Stimulated activated CD8-positive, alpha-beta memory T cell treated with anti-CD3 and anti-CD28 coated beads, Interleukin-4, amount 100 ng/mL, for 4 hours (primary cell): ENCODE measurements at places on chromosomes 13 and 19.

GRCh38 chr13:111005364-111005763 is 90.5 kb upstream of the ANKRD10 start:
- DNase-seq: no peak

- no peak for DNase-seq
These were observed 9.2 kb downstream of the GJA3 start for GRCh38 chr13:20151612-20152011.

DNA sequence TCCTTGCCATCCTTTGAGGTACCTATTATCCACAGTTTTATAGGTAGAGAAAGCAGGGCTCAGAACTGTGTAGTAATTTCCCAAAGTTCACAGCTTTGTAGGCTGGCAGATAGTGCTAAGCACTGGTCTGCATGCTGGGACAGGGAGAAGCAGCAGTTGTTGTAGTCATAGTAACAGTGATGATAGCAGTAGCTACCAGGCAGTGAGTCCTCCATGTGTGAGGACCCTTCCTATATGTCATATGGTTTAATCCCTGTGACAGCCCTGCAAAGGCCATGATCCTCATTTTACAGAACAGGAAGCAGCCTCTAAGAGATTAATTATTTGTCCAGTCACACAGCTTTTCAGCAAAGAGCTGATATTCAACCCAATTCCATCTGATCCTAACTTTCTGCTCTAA is 21.0 kb downstream of the SERP2 start:
- DNase-seq: no peak

DNA sequence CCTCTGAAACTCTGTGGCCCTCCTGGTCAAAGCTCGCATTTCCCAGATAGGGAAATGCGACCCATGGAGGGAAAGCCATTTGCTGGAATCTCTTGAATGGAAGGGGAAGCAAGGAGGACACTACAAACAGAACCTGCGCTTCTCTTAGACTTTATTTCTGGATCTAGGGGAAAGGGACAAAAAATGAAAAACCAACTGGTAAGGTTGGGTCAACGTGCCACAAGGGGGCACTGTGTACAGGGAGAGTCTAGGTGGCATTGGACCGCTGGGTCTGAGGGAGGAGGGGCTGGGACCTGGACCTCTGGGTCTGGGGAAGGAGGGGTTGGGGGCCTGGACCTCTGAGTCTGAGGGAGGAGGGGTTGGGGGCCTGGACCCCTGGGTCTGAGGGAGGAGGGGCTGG is 5.0 kb downstream of the KLK4 start:
- no peak for DNase-seq

DNA sequence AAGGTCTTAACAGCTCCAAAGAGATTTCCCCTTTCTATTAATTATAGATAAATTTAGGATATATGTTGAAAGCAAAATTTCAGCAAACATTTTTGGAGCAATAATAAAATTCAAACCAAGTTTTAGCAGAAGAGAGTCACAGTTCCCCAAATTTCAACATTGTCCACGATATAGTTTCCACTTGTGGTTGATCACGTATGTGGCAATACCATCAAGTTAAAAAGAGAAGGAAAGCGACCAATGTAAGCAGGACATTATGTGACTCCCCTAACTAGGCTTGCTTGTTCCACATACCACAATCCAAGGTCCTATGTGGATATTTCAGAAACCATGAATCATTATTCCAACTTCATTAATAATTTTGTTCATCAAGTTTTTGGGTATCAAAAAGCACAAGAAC is 52.8 kb downstream of the ELF1 start:
- no peak for DNase-seq

- no peak for DNase-seq
These were observed 40.3 kb downstream of the DEDD2 start for GRCh38 chr19:42176990-42177685.

DNA sequence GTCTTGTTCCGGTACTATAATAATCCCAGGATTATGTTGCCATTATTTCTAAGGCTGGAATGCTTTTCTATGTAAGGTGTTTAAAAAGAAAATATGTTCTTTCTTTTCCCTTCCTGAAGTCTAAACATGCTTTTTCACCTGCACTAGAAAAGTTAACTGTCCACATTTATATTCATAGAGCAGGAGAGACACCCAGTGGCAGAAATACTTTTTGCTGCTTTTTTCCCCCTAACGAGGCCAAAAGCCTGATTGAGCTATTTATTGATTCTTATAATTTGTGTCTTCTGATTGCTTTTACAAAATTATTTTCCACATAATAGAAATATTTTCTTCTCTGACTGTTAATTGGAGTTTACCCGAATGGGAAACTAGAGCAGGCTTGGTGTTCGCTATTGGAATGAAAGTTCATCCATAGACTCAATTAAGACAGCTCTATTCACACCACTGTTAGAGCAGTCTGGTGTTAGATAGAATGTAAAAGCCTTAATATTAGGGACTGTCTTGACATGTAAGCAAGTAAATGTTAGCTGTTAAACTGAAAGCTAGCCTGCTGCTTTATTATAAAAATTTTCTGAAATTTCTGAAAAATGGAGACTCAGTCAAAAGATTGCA is 15.8 kb downstream of the GPR180 start:
- no peak for DNase-seq

DNA sequence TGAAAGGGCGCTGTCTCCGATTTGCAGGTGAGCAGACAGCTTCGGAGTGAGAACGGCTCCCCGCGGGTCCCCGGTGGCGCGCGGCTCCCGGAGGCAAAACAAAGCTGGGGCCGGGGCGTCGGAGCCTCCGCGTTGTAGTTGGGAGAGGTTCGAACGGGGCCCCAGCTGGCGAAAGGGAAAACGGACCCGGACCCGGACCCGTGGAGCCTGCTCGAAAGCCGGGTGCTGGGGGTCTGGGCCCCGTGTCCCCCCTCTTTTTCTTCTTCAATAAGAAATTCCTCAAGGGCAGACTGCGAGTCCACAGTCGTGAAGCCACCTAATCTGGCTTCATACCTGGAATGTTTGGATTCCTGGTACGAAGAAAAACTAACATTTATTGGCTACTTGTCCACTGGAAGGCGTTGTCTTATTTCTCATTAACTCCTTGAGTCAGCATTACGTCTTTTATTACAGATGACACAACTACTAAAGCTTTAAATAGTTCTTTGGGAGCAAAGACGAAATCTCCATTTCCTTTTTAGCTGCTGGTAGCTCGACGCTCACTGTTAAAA is 632 bp upstream of the MTIF3 start:
- no peak for DNase-seq

DNA sequence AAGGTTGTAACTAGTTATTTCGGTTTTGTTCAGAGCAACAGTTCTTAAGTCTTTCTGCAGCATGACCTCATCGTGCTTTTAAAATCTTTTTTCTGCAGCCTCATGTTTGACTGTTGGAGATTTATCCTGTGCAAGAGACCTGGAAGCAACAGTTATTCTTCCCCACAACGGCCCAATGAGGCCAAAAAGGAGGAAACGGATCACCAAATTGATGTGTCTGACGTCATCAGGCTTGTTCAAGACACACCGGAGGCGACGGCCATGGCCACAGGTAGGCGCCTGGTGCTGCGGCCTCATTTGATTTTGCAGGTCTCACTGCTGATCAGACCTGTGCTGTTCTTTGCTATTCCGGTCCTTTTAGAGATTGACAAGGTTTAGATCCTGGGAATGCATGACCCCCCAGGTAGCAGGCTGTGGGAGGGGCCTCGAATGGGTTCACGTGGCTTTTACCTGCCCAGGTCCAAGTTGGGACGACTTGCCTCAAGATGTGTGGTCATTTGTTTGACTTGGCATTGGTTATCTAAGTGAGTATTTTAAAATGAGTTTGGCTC is 66.8 kb upstream of the MCF2L start:
- DNase-seq: no peak

- DNase-seq: peak; percentile 59
These were observed 15.0 kb upstream of the PGLS start for GRCh38 chr19:17496337-17496997.

DNA sequence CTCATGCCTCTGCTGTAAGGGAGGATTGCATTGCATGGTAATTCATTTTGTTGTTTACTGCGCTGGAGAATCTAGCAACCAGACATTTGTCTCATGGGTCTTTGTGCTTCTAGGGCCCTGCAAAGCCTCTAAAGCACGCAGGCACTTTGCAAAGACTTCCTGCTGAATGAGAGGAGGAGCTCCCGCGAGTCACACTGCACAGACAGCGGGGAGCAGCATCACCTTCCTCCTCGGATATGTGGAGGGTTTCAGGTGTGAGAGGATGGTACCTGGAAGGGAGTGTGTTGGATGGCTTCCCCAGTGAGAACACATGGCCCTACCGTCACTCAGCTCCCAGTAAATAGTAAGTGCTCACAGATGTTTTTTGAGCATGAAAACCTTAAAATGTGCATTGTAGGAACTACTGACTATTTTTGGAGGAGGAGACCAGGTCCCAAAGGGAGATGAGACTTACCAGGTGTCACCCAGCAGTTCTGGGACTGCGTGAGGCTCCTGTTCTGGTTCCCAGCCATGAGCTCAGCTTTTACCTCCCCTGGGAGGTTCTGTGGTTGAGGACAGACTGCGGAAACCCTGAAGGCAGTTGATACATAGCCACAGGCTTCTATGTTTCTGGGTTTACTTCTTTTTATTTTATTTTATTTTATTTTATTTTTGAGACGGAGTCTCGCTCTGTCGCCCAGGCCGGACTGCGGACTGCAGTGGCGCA is 278.0 kb downstream of the FGF9 start:
- DNase-seq: no peak

GRCh38 chr13:33642374-33643065 is 175.4 kb upstream of the RFC3 start:
- no peak for DNase-seq

DNA sequence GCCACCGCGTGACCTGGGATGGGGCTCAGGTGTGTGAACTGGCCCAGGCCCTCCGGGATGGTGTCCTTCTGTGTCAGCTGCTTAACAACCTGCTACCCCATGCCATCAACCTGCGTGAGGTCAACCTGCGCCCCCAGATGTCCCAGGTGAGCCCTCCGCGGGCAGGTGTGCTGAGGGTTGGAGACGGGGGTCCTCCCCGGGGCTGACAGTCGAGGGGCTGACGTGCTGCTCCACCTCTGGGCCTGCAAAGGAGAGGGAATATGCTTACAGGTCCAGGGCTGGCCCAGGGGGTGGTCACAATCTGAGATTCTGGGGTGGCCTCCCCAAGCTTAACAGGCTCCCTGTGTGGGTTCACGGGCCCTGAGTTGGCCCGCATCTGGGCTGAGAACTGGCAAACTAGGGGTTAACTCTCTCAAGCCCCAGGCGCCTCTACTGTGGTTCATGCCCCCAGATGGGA is 386 bp downstream of the VAV1 start:
- no peak for DNase-seq

GRCh38 chr13:25844559-25845434 is 207.0 kb downstream of the SHISA2 start:
- no peak for DNase-seq

DNA sequence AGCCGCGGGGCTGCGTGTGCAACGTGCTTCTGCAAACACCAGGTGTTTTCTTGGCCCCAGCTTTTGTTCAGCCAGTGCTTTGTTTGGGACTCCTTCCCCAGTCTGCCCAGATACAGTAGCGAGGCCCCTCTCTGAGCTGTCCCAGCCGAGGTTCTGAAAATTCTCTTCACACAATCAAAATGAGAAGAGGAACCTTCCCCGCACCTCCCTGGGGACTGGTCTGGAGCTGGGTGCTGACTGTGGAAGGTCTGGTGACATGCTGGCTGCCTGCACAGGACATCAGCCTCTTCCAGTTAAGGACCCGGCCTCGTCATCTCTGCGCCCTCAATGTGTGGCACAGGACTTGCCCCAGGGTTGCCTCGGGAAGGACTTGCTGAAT is 4.2 kb downstream of the ATP4A start:
- no peak for DNase-seq

DNA sequence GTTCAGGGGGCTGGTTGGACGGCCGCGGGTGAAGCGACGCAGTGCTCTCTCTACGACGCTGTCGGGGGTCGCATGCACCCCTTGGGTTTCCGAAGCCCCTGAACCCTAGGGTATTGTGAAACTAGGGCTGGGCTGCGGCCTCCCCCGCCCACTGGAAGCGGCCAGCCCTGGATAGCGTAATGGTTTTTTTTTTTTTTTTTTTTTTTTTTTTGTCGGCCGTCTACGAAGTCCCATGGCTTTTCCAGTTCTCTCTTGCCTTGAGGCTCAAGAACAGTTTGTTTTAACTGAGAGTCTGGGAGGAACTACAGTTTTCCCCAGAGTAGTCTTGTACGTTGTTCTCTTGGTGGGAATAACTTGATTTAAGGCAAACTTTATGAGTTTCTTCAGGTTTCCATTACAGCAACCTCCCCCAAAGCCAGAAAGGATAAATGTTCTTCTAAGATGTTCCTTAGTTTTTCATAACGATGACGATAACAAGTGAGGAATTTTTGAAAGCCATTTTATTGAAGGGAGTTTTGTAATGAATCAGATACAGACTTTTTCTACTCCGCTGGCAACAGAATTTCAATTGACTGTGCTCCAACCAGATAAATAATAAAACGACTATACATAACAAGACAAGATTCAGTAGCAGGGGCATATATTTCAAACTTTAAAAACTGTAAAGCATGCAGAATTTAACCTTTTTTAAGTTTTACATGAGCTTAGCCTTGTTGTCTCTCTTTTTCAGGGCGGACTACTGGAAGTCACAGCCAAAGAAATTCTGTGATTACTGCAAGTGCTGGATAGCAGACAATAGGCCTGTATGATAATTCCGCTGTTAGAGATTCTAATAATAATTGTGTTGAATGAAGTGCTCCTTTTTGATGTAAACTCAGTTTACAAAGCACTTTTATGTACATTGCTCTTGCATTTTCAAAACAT is 867 bp downstream of the WBP4 start:
- DNase-seq: no peak

- no peak for DNase-seq
These were observed 36.5 kb upstream of the MRI1 start for GRCh38 chr19:13727798-13728197.

DNA sequence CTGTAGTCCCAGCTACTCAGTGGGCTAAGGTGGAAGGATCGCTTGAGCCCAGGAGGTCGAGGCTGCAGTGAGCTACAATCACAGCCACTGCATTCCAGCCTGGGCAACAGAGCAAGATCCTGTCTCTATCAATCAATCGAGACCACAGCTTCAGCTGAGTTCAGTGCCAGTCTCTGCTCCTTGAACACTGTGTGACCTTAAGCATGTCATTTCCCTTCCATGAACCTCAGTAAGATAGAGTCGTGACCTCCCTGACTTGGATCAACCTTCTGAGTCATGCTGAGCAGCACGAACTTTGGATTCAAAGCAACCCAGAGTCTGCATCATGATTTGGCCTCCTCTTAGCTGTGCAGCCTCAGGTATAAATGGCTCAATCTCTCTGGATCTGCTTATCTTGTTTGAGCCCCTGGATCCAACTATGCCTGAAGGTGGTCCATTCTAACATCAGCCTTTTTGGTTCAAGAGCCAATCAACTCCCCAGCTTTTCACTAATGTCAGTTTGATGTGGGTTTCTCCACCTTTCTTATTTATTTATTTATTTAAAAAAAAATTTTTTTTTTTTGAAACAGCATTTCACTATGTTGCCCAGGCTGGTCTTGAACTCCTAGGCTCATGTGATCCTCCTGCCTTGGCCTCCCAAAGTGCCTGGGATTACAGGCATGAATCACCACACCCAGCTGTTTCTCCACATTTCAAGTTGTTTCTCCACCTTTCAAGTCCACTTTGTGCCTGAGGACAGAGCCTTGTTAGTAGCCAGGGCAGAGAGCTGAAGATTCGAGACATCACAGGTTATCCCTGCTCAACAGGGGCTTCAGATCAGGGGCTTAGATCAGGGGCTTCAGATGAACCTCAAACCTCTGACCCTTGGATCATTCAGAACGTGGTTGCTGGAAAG is 26.4 kb downstream of the PTPRS start:
- no peak for DNase-seq
